ENCODE measurements at places on chromosomes 7 and 10. TPM values are rescaled to one million over a fixed set of nuclear protein-coding genes. Genes with fewer than 3 reads are reported as not detected.

GRCh38 chr7:74228951-74229900 lies 19.4 kb downstream of the LAT2 start:
- DNase-seq, result no peak

GRCh38 chr10:124587811-124588211 lies 126.2 kb downstream of the LHPP start:
- DNase-seq, result no peak

DNA sequence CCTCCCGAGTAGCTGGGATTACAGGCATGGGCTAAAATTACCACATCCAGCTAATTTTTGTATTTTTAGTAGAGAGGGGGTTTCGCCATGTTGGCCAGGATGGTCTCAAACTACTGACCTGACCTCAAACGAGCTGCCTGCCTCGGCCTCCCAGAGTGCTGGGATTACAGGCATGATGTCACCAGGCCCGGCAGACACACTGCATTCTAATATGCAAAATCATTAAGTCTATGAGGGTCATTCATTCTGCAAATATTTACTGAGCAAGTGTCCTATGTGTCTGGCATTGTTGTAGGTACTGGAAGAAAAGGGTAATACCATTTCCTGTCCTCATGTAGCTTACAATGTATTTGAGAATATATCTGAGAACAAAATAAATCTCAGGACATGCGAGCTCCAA lies 2.7 kb downstream of the PUS7 start:
- DNase-seq, result no peak

The FAM13C gene
- not detected for total RNA-seq

DNA sequence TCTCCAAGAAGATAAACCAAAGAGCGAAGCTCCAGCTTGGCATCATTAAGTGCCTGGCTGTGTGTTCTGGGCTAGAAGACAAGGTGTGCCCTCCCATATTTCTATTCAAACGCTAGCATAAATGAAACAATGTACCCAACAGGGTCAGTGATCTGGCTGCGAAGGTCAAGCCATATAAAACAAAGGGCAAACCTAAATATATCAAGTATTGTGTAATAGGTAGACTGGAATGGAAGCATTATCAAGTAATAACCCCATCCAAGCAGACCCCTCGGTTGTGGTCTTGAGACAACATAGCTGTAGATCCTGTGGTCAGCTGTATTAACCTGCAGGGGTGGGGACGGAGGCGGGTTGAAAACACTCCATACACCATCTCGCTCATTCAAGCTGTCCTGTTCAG lies 31.6 kb upstream of the TNKS2 start:
- no peak for DNase-seq

DNA sequence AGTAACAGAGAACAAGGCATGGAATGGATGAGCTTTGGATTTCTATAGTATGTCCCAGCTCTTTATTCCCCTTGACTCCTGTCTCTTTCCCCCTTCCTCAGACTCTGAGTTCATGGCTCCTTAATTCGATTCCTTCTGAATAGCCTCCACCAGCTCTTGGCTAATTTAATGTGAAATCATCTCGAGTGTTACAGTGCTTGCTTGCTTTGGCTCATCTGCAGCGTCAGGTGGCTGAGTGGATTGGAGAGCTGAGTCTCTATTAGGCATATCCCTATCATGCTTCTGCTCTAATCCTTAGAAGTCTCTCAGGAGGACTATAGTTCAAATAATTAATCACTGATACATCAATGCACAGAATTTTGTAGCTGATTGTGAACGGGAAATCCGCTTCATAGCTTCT lies 134.6 kb downstream of the LRRC4 start:
- no peak for DNase-seq

- DNase-seq, result peak; percentile 8
Measured at GRCh38 chr10:100827819-100828737, 82.7 kb downstream of the PAX2 start.

DNA sequence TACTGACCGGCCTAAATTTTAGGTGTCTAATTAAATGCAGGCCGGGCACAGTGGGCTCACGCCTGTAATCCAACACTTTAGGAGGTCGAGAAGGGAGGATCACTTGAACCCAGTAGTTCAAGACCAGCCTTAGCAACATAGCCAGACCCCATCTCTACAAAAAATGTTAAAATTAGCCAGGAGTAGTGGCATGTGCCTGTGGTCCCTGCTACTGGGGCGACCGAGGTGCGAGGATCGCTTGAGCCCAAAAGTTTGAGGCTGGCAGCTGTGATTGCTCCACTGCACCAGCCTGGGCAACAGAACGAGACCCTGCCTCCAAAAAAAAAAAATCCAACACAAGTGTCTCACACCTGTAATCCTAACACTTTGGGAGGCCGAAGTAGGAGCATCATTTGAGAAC lies 491 bp upstream of the SLC37A3 start:
- DNase-seq, result no peak

- peak; percentile 36 for DNase-seq
Measured at GRCh38 chr7:98165827-98166667, 45.2 kb upstream of the BHLHA15 start.

- DNase-seq, result no peak
Measured at GRCh38 chr10:29914986-29915785, 144.2 kb downstream of the JCAD start.

The PAX2 gene
- not detected for total RNA-seq

The GJD4 gene
- not detected for total RNA-seq

- no peak for DNase-seq
Measured at GRCh38 chr7:114293289-114294012, 121.2 kb upstream of the FOXP2 start.

The ARL3 gene
- total RNA-seq, result 2.0 TPM

GRCh38 chr10:128096486-128097199 lies 29.6 kb downstream of the MKI67 start:
- DNase-seq, result no peak

The TMEM178B gene
- 0.10 TPM for total RNA-seq

GRCh38 chr7:155351120-155351870 lies 53.6 kb downstream of the INSIG1 start:
- DNase-seq, result no peak

DNA sequence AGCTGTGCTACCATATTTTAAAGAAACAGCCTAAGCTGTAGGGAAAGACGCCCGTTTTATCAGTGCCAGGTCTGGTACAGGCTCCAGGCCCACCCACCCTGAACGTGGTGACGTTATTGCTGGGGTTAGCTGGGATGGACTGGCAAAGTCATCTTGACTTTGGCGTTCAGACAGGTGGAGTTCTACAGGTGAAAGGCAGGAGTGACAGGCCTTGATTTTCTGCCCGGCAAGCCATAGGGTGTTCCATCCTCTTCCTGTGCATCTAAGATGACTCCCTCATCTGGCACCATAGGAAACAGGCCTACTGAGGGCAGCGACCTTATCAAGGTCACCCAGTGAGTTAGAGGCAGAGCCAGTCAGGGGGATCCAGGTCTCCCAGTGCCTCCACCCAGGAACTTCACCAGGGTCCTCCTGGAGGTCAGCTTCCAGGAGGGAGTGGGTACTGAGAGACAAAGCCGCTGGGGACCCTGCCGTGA lies 41.6 kb downstream of the HK1 start:
- no peak for DNase-seq

The REPIN1 gene
- total RNA-seq, result 40.3 TPM

DNA sequence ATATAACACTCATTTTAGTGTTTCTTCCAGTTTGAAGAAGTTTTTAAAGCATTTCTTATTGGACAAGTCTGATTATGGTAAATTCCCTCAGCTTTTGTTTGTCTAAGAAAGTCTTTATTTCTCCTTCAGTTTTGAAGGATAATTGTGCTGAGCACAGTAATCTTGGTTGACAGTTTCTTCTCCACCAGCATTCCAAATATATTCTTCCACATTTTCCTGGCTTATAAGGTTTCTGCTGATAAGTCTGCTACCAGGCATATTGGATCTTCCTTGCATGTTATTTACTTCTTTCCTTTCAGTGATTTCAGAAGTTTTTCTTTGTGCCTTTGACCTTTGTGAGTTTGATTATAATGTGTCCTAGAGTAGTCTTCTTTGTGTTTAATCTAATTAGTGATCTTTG lies 210.7 kb downstream of the ADK start:
- no peak for DNase-seq

The TAS2R5 gene
- 0.57 TPM for total RNA-seq

DNA sequence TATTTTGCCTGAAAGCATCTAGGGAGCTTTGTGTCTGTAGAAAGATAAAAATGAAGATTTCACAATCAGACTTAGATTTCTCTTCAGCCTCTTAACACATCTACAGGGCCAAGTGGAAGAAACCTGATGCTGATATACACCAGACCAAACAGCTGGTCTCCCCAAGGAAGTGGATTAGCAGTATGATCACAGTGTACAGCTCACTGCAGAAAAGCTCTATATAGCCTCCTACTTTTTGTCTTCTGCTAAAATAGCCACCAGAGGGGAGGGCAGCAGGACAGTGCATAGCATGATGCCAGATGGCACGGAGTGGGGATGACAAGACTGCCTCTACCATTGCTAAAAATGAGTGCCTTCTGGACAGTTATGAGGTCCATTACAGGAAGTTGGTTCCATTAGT lies 16.0 kb downstream of the FAM13C start:
- no peak for DNase-seq

The TACR2 gene
- total RNA-seq, result not detected

DNA sequence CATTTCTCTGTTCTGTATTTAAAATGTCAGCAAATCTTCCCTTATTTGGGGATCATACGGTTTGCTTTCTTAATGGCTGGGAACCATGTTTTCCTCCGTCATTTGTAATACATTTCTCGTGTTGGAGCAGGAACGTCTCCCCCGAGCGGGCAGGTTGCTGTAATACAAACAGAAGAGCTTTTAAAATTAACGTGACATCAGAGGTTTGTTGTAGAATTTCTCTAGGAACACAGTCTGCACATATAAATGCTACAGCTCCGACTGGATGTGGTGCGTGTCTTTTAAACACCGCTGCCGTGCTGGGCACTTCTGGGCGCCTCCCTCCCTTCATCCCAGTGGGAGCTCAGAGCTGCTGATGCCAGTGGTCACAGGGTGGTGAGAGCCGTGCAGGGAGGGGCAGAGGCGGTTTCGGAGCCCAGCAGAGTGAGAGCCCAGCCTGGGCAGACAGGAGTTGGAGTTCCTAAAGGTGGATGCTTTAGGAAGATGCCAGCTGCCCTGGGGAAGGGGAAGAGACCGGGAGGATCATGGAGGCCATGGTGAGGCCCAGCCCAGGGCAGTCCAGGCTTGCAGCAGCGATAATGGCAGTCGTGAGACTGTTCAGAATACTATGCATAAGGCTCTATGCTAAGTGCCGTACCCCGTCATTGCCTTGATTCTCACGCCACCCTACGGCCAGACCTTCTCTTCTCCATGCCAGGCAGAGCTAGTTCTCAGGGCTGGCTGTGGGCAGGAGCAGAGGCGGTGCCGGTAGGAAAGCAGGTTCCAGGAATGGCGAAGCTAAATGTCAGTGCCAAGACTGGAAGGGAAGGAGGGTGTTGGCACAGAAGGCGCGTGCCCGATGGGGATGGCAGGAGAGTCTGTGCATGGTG lies 96.2 kb downstream of the GLRX3 start:
- no peak for DNase-seq

GRCh38 chr7:127732306-127732705 lies 80.3 kb downstream of the SND1 start:
- no peak for DNase-seq

DNA sequence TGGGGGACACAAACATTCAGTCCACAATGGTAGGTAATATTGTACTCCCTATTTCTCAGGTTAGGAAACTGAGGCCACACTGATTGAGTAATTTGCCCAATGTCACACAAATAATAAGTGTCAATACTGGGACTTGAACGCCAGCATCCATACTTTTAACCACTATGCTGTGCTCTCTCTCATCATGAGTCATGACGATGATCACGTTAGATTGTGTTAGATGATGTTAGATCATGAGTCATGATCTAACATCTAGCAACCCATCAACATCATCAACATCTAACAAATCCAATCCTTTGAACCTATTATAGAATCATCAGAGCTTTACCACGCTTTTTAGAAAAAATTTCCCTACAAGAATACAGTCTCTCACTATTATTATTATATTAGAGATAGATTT lies 28.1 kb upstream of the HERPUD2 start:
- DNase-seq, result no peak

The MRPS24 gene
- 45.8 TPM for total RNA-seq

- DNase-seq, result no peak
Measured at GRCh38 chr10:124626759-124627380, 117.3 kb downstream of the FAM53B start.

GRCh38 chr10:1379601-1380000 lies 323.4 kb downstream of the WDR37 start:
- DNase-seq, result no peak

DNA sequence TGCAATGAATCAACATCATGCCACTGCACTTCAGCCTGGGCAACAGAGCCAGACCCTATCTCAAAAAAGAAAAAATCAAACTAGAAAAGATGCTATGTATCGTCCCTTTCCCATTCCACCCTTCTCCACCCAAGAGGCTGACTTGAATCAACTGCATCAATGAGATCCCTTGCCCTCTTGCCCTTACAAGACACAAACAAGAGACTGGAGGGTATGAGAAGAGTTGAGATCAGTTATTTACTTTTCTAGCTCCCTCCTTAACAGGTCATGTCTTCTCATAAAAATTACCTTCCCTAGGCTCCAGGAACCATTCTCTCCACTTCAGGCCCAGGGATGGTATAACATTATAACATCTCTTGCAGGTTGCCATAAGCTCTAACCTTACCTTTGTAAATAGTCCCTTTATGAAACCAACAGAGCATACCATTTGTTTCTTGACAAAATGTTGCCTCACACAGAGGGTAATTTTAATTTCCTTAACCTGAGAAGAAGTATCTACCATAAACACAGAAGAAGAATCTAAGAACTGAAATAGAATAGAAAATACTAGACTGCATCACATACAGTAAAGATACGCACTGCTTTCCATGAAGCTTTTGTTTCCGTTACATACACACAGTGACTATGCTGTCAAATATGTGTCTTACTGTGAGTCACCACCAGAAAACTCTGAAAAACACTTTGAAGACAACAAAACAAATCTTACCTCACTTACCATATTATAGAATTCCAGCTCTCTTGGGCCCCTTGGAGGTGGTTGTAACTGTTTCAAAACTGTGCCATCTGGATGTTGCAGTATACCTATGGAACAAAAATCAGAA lies 30.5 kb downstream of the IPMK start:
- DNase-seq, result no peak

- no peak for DNase-seq
Measured at GRCh38 chr7:50672045-50672444, 106.8 kb upstream of the DDC start.

GRCh38 chr10:22460101-22460500 lies 114.8 kb downstream of the SPAG6 start:
- DNase-seq, result no peak

DNA sequence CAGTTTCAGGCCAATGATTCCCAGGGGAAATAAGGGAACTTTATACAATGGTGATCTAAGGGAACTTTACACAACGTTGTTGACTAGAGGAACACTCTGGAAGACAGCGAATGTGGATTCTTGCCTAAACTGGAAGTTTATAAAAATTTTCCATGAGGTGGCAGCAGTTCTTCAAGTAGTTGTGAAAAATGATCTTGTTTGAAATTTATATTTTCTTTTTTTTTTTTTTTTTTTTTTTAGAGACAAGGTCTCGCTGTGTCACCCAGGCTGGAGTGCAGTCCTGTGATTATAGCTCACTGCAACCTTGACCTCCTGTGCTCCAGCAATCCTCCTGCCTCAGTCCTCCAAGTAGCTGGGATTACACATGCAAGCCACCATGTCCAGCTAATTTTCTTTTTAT lies 32.1 kb upstream of the GTF2I start:
- no peak for DNase-seq

- DNase-seq, result no peak
Measured at GRCh38 chr7:102119213-102119651, 167.4 kb upstream of the SH2B2 start.

The ARHGEF5 gene
- 10.5 TPM for total RNA-seq

GRCh38 chr7:69426705-69427104 lies 171.6 kb upstream of the AUTS2 start:
- no peak for DNase-seq
